Karpas-422 (cell line): ENCODE measurements at places on chromosomes 5 and 9. TPM values are rescaled to one million over a fixed set of nuclear protein-coding genes. Genes with fewer than 3 reads are reported as not detected.

Gene QRFP
- not detected in 2 replicates for total RNA-seq

Gene TTC39B
- 0.04 TPM in 2 replicates for total RNA-seq

Gene FAM221B
- total RNA-seq: not detected in 2 replicates

Gene SREK1
- 180 and 226 TPM in 2 replicates for total RNA-seq

Gene KIF20A
- 16.9 and 26.5 TPM in 2 replicates for total RNA-seq

Gene TMEM174
- not detected in 2 replicates for total RNA-seq

Gene SLC12A2
- total RNA-seq: 235 and 297 TPM in 2 replicates

Gene GNPDA1
- 45.0 and 50.5 TPM in 2 replicates for total RNA-seq

Gene SLCO4C1
- total RNA-seq: not detected in 2 replicates

Gene CAMK4
- total RNA-seq: 0.04 and 1.6 TPM in 2 replicates

Gene EMB
- 166 and 376 TPM in 2 replicates for total RNA-seq
